D341Med (cell line): ENCODE measurements at places on chromosomes 5 and 9.

GRCh38 chr5:132270335-132270665, 12.8 kb downstream of the PDLIM4 start:
- DNase-seq: no peak

- no peak for DNase-seq
These were observed 20.8 kb downstream of the SARDH start for GRCh38 chr9:133717113-133718031.

- peak; percentile 57 for DNase-seq
These were observed 18.7 kb upstream of the PTPDC1 start for GRCh38 chr9:94065535-94065961.

DNA sequence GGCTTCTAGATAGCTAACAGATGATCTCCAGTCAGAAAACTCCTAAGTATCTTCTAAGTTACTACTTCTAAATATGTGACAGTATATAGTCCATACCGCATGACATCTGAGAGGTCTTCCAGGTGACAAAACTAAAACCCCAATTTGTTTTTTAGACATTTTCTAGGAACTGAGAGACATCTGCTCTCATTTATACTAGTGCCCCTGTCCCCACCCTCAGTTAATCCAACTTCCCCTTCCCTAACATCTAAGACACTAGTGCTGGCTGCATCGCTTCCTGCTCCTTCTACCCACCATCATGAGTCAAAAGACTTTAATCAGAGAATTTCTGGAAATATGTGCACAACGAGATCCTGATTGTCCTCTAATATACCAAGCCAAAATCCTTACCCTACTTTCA, 37.9 kb downstream of the FBXW11 start:
- DNase-seq: no peak

DNA sequence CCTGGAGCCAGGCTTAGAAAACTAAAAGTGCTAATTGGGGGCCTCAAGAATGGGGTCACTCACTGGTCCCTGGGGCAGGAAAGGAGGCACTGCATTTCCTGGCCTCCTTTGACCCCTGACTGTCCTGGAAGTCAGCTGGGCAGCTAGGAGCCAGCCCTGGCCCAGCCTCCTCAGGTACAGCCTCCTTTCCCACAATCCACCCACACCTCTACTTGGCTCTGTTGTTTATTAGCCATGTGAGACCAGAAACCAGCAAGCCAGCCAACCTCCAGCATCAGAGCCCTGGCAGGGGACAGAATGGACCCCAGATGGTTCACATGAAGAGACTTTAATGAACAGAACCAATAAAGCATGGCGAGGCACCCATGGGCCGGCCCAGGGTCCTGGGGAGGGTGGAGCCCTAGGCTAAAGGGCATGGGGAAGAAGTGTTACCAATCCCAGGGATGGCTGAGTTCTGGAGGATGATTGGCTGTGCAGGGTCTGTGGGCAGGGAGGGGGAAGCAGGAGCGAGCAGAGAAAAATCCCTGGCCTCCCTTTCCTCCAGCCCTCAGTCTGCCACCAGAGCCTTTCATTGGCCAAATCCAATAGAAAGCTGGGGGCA, 55.3 kb upstream of the ANGPTL2 start:
- no peak for DNase-seq

DNA sequence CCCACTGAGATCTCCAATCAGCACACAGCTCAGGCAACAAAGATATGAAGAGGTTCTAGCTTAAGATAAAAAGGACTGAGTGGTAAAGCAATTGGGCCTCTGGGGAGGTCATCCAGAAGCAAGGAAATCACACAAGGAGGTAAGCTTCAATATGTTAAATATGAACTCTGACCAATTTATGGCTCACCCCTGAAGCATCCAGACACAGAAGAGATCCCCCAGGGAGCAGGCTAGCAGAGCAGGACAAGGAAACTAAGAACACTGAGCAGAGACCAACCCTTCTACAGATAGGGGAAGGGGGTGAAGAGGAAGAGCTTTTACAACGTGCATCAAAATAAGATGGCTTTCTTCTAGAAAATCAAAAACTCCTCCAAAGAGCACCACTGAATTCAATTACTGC, 616.2 kb downstream of the DNAH5 start:
- DNase-seq: no peak

DNA sequence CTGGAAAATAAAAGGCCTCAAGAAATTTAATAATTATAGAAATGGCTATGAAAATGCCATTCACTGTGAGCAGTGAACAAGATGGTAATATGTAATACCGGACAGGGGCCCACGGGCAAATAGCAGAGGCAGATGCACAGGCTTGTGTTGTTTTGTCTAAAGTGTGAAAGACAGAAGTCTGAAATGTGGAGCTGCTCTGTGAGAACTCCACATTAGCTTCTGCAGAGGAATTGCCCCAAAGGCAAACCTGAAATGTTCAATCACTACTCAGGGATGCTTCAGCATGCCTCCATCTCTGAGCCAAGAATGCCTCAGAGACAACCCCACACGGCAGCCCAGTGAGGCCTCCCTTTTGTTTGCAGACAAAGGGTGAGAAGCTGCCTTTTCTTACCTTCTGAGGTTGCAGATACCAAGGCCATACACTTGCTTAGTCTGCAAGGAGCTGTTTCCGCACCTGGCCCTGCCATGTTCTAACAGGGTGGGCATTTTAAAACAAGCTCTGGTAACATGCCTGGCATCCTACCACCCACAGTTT, 124.3 kb upstream of the CXCL14 start:
- no peak for DNase-seq

- DNase-seq: no peak
These were observed 66.5 kb downstream of the MSX2 start for GRCh38 chr5:174790906-174791305.

DNA sequence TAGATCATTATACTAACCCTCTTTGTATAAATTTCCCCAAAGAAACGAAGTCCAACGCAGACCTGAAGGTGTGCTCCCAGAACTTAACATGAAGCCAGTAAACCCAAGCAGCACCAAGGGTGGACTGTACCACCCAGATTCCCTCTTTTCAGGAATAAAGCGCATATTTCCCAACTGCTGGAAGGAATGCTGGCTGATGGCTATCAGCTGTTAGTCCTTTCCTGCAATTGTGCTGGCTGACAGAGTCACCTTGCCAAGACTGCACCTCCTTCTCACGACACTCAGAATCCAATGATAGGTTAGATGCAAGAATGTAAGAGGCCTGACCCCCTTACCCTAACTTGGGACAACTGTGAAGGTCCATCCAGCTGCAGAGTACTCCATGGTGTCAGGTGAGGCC, 93.9 kb downstream of the MAPKAP1 start:
- DNase-seq: no peak

DNA sequence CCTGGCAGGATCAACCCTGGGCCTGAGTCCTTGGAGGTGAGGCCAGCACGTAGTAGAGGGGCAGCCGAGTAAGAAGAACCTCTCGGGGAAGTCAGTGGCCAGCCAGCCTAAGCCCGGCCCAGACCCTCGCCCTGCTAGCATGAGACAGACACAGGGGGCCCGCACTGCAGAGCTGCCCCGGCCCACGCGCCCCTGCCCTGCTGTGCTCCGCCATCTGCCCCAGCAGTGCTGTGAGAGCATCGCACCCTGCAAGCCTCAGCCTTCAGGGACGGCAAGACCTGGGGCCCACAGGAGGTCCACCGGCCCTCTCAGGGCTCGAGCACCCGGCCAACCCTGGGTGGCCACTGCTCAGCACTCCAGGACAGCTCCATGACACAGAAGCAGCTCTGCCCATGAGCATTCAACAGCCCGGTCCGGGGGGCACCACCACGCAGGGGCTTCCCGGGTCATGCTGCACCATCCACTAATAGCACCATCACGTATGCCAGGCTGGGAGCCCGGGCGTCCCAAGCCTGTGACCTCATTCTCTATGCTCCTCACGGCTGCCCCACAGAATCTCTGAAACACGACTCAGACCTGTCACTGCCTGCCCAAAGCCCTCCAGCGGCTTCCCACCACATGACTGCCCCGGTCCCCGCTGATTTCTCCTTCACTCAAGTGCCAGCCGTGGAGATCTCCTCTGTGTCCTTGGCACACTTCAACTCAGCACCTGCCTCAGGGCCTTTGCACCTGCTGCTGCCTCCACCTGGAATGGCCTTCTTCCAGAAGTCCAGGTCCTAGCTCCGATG, 38.1 kb downstream of the ADAMTS2 start:
- DNase-seq: no peak

GRCh38 chr5:83701886-83702285, 18.8 kb downstream of the HAPLN1 start:
- DNase-seq: no peak

DNA sequence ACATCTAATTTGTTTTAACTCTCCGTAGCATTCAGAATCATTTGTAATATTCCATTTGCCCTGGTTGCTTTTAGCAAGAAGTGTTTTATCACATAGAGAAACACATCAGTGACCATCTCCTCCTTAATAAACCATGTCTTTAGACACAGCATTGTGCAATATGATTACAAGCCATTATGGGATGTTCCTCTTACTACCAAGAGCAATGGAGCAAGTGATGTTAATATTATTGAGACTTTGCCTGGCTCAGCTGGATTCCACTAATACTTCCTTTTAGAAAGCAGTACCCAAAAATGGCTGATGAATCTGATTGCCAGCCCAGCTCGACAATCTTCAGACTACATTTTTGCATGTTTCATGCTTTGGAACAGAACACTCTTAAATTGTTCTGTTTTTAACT, 364.2 kb downstream of the OSTF1 start:
- no peak for DNase-seq

DNA sequence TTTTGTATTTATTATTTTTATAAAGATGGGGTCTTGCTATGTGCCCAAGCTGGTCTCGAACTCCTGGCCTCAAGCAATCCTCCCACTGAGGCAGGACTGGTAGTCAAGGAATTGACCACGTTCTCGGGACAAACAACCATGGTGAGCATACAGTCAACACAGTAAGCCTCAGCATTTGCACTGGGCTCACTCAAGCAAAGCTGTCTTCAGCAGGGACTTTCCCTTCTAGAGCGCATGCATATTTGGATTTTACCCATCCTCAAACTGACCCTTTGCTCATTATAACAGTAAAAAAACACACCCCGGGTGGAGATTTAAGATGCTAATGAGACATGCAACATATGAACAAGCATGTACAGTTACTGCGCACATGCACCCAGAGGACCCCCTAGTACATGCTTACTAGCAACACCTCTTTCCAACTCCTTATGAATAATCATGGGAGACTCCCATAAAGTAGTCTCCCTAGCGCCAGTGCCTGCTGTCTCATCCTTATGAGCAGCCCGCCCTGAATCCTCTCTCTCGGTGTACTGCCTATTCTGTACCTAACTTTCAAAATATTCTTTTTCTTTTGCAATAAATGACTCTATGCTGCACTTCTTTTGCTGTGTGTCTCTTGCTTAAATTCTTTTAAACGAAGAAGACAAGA, 41.5 kb downstream of the C5orf22 start:
- DNase-seq: no peak

GRCh38 chr5:38151878-38152277, 106.5 kb upstream of the EGFLAM start:
- no peak for DNase-seq

- DNase-seq: no peak
These were observed 60.8 kb downstream of the ECPAS start for GRCh38 chr9:111423389-111423788.

- DNase-seq: peak; percentile 79
These were observed 777 bp downstream of the ENDOG start for GRCh38 chr9:128818839-128819715.

- DNase-seq: no peak
These were observed 13.5 kb downstream of the NR6A1 start for GRCh38 chr9:124757616-124758015.

GRCh38 chr5:154749491-154749890, 5.7 kb upstream of the LARP1 start:
- DNase-seq: peak; percentile 44

GRCh38 chr5:94544875-94545547, 73.4 kb downstream of the KIAA0825 start:
- DNase-seq: no peak

DNA sequence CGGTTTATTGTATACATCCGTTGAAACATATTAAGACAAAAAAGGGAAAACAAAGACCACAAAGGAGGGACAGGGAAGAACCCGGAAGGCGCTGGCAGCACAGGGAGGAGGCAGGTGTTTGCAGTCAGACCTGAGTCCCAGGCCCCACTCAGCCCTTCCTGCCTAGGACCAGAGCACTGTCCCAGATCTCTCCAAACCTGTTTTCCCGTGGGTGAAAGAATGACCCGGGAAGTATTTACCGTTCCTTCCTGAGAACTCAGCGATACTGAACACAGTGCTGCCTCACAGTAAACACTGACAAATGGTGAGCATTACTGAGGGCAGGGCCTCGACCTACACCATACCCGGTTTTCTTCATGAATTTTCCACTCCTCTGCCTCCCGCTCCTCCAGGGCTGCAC, 1.2 kb downstream of the ABO start:
- DNase-seq: no peak

GRCh38 chr5:103667068-103667467, 104.5 kb upstream of the NUDT12 start:
- no peak for DNase-seq

GRCh38 chr5:10627160-10627701, 63.4 kb downstream of the ANKRD33B start:
- no peak for DNase-seq

DNA sequence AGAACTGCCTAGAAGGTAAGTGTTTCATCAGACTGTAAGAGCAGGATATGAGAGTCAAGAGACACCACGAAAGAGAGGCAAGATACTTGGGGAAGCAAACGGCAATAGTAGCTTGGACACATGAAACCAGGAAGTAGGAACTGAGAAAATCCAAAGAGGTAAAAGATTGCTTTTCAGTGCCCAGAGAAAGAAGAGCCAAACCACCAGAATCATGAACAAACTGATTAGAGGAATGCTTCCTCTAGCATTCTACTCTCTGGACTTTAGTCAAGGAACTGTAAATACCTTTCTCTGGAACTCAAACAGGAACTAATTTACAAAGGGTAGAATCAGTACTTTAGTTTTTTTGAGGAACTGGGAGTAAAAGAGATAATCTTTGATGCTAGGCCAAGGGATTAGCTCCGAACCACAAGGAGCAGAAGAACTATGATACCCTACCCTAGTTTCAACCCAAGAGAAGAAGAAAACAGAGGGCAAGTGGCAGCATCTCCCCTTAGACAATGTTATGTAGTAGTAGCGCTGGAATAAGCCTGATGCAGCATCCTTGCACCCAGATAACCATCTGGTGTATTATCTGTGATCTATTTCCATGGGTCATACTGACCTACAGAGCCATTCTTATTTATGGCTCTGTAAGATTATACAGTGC, 41.3 kb downstream of the EFCAB9 start:
- no peak for DNase-seq

DNA sequence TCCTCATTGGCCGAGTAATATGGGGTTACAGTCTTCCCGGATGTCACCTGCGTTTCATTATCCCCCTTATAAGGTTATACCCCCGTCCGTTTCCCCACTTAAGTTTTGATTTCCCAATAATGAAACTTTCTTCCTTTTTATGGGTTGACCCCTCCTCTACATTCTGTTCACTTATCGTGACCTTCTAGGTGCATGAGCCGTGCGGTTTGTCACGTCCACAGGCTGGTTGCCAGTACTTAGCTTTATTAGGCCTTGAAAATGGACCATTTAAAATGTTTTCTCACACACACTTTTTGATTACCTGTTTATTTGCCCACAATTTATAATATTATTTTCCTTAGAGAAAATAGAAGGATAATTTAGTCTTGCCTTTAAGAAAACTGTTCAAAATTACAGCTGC, 111.5 kb downstream of the FAM174A start:
- no peak for DNase-seq
